ENCODE measurements at places on chromosomes 5 and 9. TPM values are rescaled to one million over a fixed set of nuclear protein-coding genes. Genes with fewer than 3 reads are reported as not detected.

SHC3 gene
- 6.1 TPM for total RNA-seq

SNAPC4 gene
- 3.2 TPM for total RNA-seq

TCF7 gene
- total RNA-seq, result 1.7 TPM

PCDHGA2 gene
- 6.1 TPM for total RNA-seq

TAF1L gene
- not detected for total RNA-seq

ENTPD8 gene
- total RNA-seq, result not detected

LPAR1 gene
- 83.0 TPM for total RNA-seq

TLX3 gene
- total RNA-seq, result not detected

RNF180 gene
- total RNA-seq, result 14.0 TPM

GRCh38 chr5:54083851-54084250 lies 226.5 kb downstream of the ARL15 start:
- no peaks in the 10 kb centered on the region for H3K4me1 ChIP-seq
- no peaks in the 10 kb centered on the region for H3K27me3 ChIP-seq
- H3K4me3 ChIP-seq, result no peak overlapping the region
- H3K36me3 ChIP-seq, result no peaks in the 10 kb centered on the region
- no peak overlapping the region for H3K27ac ChIP-seq

DNA sequence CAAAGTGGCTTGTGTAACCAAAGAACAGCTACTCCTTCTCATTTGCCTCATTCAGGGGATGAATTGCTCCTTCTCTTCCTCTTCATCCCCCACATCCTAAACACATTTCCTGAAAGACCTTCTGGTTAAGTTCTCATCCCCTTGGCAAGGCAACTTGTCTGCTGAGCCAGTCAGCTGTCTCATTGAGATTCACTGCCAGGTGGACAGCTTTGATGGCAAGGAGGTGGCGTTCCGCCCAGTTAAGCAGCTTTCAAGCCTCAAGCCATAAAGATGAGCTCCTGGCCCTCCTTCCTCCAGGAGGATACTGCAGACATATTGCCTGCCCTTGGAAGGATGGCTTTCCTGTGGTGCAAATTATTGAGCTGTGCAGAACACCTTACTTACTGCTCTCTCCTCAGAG lies 448.6 kb upstream of the MPDZ start:
- no peak for DNase-seq
- H3K4me3 ChIP-seq, result no peak overlapping the region
- no peaks in the 10 kb centered on the region for H3K27me3 ChIP-seq

DNA sequence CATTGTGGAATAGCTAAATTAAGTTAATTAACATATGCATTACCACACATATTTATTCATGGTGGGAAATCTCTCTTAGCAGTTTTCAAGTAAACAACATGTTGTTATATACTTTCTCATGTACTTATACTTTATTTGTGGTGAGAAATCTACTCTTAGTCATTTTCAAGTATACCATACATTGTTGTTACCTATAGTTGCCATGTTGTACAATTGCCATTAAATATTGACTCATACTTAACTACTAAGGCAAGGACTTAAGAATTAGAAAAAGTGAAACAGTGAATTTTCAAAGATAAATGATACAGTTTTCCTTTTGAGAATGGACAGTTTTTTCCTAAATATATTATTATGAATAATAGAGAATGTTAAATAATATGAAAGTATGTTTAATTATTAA lies 27.7 kb downstream of the UGCG start:
- DNase-seq, result no peak
- no peaks in the 10 kb centered on the region for H3K27me3 ChIP-seq
- H3K4me3 ChIP-seq, result no peak overlapping the region
- H3K27ac ChIP-seq, result no peak overlapping the region
- H3K36me3 ChIP-seq, result peaks cover 12% of the 10 kb centered on the region

DNA sequence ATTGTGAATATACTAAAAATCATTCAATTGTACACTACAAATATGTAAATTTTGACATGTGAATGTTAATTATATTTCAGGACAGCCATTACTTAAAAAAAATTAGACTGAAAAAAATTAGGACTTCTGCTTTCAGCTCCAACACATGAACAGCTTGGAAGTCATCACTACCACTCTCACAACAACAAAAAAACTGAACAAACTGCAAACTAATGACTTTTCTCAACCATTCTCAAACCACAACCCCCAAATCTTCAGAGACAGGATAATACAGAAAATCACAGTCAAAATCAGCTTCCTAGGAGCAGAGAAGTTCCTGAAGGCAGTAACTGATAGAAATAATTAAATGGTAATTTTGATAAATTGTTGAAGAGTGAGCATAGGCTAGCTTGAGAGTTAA lies 686.4 kb downstream of the TLE1 start:
- H3K27me3 ChIP-seq, result no peaks in the 10 kb centered on the region
- H3K27ac ChIP-seq, result no peak overlapping the region
- no peaks in the 10 kb centered on the region for H3K4me1 ChIP-seq
- no peak overlapping the region for H3K4me3 ChIP-seq
- DNase-seq, result no peak
- no peaks in the 10 kb centered on the region for H3K36me3 ChIP-seq

DNA sequence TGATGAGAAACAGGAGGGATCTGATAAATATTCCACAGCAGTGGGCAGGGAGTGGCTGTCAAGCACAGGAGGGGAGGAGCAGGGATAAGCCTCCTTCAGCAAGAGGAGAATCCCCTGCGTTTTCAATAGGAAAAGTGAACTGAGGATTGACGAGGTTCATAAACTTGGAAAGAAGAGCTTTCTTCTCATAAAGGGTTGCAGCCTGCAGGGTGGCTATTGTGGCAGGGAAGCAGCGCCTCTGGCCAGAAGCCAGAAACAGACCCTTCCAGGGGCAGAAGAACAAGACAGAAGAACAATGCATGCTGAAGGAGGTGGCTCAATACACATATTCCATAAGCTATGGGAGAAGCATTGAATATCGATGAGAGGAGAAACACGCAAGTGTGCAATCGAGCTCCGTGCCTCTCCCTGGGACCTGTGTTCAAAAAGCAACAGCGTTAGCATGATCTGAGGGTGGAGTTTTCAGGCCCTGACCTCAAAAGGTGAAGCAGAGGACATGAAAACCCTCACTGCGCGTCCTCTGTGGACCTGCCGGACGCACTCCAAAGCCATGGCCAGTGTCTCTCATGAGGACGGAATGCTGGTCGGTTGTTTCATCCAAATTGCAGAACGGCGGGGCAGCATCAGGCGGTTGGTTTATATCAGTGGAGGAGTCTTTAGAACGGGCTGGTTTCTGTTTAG lies 67.6 kb downstream of the ANKRD33B start:
- H3K4me1 ChIP-seq, result peaks cover 37% of the 10 kb centered on the region
- H3K27ac ChIP-seq, result no peak overlapping the region
- no peak overlapping the region for H3K4me3 ChIP-seq
- H3K27me3 ChIP-seq, result no peaks in the 10 kb centered on the region
- H3K36me3 ChIP-seq, result no peaks in the 10 kb centered on the region
- no peak for DNase-seq

- H3K4me3 ChIP-seq, result no peak overlapping the region
- peaks cover 19% of the 10 kb centered on the region for H3K4me1 ChIP-seq
- no peak for DNase-seq
- no peaks in the 10 kb centered on the region for H3K27me3 ChIP-seq
- no peaks in the 10 kb centered on the region for H3K36me3 ChIP-seq
Measured at GRCh38 chr5:68680366-68680765, 413.4 kb upstream of the SLC30A5 start.

- no peak for DNase-seq
- H3K27ac ChIP-seq, result peak overlapping the region; percentile 48
- no peaks in the 10 kb centered on the region for H3K27me3 ChIP-seq
- H3K4me1 ChIP-seq, result no peaks in the 10 kb centered on the region
Measured at GRCh38 chr5:150123542-150123941, 32.1 kb downstream of the PDGFRB start.

DNA sequence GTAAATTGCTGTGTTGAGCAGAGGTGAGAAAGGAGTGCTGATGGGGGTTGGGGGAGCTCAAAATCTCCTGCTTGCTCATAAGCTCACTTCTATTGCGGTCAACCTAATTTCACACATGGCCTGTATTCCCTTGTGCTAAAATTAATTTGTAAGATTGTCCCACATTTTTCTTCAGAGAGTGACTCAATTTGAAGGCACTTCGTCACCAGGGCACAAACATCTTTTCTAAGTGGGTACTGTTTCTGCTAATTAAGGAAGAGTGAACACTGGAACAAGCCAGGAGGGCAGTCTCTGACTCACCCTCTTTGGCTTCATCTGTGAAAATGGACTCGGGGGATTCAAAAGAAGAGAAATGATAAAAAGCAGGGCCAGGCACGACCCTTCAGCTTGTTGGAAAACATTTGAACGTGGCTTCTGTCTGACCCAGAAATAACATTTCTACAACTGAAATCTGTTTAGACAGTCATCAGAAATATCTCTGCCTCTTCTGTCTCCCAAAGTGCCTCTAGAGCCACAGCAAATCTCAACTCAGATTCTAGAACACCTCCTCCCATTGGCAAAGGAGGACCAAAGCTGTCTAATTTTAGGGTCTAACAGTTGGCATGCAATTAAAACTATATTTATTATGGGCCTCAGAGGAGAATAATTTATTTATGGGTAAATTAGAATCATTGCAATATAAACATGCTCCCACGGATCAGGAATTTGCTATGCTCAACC lies 49.8 kb downstream of the FEM1C start:
- no peak overlapping the region for H3K27ac ChIP-seq
- H3K4me1 ChIP-seq, result no peaks in the 10 kb centered on the region
- DNase-seq, result no peak
- no peaks in the 10 kb centered on the region for H3K27me3 ChIP-seq
- H3K4me3 ChIP-seq, result no peak overlapping the region

- H3K27me3 ChIP-seq, result no peaks in the 10 kb centered on the region
- no peaks in the 10 kb centered on the region for H3K36me3 ChIP-seq
- no peak overlapping the region for H3K27ac ChIP-seq
- DNase-seq, result no peak
- no peak overlapping the region for H3K4me3 ChIP-seq
Measured at GRCh38 chr5:37501152-37501551, 122.0 kb downstream of the WDR70 start.

DNA sequence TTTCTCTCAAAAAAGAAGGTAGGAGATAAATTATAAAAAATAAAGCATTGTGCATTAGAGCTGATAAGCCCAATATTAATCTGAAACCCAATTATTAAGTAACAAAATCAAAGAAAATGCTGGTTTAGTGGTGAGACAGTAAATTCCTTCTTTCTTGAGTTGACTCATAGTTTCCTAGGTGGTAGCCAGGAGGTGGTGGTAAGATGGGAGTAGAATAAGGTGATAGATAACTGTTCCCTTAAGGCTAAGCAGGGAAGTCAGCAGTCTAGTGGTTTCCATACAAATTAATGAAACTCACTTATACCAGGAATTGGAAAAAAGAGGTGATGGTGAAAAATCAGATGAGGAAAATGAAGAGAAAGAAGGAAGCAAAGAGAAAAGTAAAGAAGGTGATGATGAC lies 23.2 kb downstream of the LYSMD3 start:
- no peak overlapping the region for H3K4me3 ChIP-seq
- no peaks in the 10 kb centered on the region for H3K36me3 ChIP-seq
- no peaks in the 10 kb centered on the region for H3K4me1 ChIP-seq
- no peak for DNase-seq
- no peaks in the 10 kb centered on the region for H3K27me3 ChIP-seq
- no peak overlapping the region for H3K27ac ChIP-seq

GRCh38 chr9:123395689-123396511 lies 39.9 kb downstream of the CRB2 start:
- no peak overlapping the region for H3K4me3 ChIP-seq
- H3K36me3 ChIP-seq, result no peaks in the 10 kb centered on the region
- H3K27ac ChIP-seq, result no peak overlapping the region
- DNase-seq, result no peak
- H3K4me1 ChIP-seq, result no peaks in the 10 kb centered on the region
- no peaks in the 10 kb centered on the region for H3K27me3 ChIP-seq

DNA sequence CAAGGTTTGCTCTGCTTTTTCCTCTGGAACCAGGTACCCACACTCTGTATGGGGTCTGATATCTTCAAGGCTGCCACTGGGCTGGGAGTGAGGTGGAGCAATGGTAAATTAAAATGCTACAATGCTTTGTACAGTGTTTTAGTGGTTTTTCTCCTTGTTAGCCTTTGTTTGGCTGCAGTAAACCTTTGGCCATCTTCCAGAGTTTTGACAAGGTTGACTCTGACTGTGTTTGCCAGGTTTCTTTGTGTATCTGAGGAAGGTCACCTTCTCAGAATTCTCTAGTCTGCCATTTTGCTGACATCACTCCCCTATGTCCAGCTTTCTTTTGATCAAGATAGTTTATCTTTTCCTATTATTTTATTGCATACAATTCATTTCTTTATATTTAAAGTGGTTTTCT lies 11.2 kb downstream of the SPATA31D1 start:
- H3K27ac ChIP-seq, result no peak overlapping the region
- no peaks in the 10 kb centered on the region for H3K27me3 ChIP-seq
- no peaks in the 10 kb centered on the region for H3K36me3 ChIP-seq
- no peaks in the 10 kb centered on the region for H3K4me1 ChIP-seq
- DNase-seq, result no peak

DNA sequence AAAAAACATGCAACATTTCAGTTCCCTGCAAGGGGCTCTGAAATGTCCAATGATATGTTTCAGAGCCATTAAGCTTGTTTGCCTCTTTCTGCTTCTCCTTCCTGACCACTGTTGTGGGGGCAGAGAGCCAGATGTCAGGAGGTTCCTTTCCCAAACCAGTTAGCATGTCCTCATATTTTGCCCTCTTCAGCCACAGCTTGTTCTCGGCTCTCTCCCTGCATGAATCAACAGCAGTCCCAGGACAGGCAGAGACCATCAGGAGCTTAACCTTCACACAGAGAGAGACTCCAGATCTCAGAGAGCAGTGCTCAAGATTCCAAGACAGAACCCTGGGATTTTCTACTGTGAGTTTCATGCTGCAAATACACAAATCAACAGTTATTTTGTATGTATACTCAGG lies 218.5 kb downstream of the COMMD10 start:
- no peaks in the 10 kb centered on the region for H3K4me1 ChIP-seq
- no peak overlapping the region for H3K4me3 ChIP-seq
- no peaks in the 10 kb centered on the region for H3K27me3 ChIP-seq
- no peak for DNase-seq
- peaks cover 55% of the 10 kb centered on the region for H3K36me3 ChIP-seq

DNA sequence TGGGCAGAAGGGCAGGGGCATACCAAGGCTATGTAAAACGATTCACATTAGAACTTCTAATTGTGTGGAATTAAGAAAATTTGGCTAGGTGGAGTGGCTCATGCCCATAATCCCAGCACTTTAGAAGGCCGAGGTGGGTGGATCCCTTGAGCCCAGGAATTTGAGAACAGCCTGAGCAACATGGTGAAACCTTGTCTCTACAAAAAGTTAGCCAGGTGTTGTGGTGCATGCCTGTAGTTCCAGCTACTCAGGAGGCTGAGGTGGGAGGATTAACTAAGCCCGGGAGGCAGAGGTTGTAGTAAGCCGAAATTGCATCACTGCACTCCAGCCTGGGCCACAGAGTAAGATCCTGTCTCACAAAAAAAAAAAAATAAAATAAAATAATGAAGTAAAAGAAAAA lies 65.2 kb downstream of the LIX1 start:
- no peak for DNase-seq
- no peaks in the 10 kb centered on the region for H3K4me1 ChIP-seq
- H3K27me3 ChIP-seq, result no peaks in the 10 kb centered on the region
- no peak overlapping the region for H3K4me3 ChIP-seq

DNA sequence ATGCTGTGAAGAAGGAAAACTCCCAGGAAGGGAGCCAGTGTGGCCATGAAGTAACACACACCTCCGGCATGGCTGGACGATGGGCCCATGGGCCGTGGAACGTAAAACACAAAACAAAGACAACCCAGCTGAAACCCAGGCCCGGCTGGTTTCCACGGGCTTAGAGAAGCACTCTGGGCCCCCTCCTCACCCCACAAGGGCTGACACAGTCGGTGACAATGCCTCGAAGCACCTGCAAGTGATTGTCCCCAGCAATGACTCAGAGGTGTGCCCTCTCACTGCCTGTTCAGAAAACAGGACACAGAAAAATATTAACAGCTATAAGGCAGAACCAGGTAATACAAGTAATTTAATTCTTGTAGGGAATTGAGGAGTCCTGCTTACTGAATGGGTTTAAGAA lies 135.3 kb downstream of the ROR2 start:
- H3K27ac ChIP-seq, result no peak overlapping the region
- no peak overlapping the region for H3K4me3 ChIP-seq
- DNase-seq, result no peak
- H3K4me1 ChIP-seq, result peaks cover 22% of the 10 kb centered on the region
- no peaks in the 10 kb centered on the region for H3K36me3 ChIP-seq

Data from vagina (tissue), 2 donors.